NCI-H2171 treated with DMSO at 0.1 percent for 48 hours (cell line): ENCODE measurements at places on chromosomes 1 and 21.

GRCh38 chr1:32249831-32250525, 1.1 kb upstream of the LCK start:
- DNase-seq, result no peak

GRCh38 chr21:34351786-34352241, 12.0 kb upstream of the KCNE2 start:
- peak; percentile 79 for DNase-seq

GRCh38 chr1:25468033-25468432, 37.3 kb downstream of the MACO1 start:
- no peak for DNase-seq

GRCh38 chr1:234722270-234722704, 112.3 kb upstream of the IRF2BP2 start:
- DNase-seq, result no peak

GRCh38 chr1:182339684-182340083, 51.9 kb downstream of the GLUL start:
- no peak for DNase-seq

- DNase-seq, result no peak
Observed at GRCh38 chr1:119160866-119161265, 20.4 kb upstream of the WARS2 start.

GRCh38 chr1:212294983-212295382, 9.8 kb downstream of the PPP2R5A start:
- no peak for DNase-seq

DNA sequence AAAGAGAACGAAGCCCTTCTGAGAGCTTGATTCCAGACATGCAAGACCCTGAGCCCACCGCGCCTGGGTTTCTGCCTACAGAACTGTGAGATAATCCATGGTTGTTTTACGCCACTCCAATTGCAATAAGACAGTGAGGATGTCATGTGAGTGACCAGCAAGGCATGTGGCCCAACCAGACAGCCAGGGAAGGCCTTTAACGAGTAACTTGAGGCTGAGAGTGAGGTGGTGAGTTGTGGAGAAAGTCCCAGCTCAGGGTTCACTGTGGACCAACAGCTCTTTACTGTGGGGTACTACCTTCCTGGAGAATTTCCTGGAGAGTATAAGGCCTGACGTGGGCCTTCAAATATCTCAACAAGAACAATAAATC, 153.9 kb downstream of the ETS2 start:
- DNase-seq, result no peak

- no peak for DNase-seq
Observed at GRCh38 chr21:31236528-31236927, 107.5 kb downstream of the TIAM1 start.

GRCh38 chr1:172375211-172375631, 45.3 kb upstream of the C1orf105 start:
- DNase-seq, result no peak

- DNase-seq, result no peak
Observed at GRCh38 chr1:55632058-55632457, 416.9 kb upstream of the USP24 start.

GRCh38 chr21:18244671-18245463, at the start of gene CHODL:
Gene CHODL, plus strand, starts transcription at chr21:18244833. Its CDS starts 391 bp downstream, at chr21:18245224.
- no peak for DNase-seq

GRCh38 chr1:78304761-78305160, 186.0 kb upstream of the PTGFR start:
- DNase-seq, result no peak

- DNase-seq, result no peak
Observed at GRCh38 chr1:170669107-170669445, 5.1 kb downstream of the PRRX1 start.

DNA sequence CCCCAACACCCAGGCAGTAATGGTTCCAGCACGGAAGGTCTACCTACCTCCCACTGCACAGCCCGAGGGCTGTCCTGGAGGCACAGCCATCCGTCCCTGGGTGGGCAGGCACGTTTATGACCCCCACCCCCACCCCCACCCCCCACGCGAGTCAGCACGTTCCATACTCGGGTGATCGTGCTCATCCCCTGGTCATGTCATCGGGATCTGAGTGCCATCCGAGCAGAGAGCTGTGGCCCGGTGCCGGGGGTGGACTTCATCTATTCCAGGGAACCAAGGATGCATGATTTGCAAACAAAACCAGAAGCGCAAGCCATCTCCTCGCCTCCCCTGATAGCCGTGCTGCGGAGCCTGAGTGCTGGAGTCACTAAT, 1.1 kb downstream of the TSPEAR start:
- DNase-seq, result no peak

- no peak for DNase-seq
Observed at GRCh38 chr1:51154776-51155175, 52.7 kb downstream of the C1orf185 start.
